ENCODE measurements at places on chromosomes 6 and 20.

DNA sequence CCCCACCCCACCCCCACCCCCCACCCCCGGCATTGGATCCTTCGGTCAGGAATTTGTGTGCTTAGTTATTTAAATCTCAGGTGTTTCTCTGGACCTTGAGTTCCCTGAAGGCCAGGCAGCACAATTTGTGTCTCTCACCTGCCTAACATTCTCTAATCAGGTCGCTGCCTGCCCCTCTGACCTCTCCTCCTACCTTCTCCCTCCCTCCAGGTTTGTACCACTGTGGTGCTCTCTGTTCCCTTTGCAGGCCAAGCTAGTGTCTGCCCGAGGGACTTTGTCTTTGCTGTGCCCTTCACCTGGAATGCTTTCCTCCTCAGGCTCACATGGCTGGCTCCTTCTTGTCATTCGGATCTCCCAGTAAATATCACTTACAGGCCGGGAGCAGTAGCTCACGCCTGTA, 131.4 kb upstream of the SLC2A12 start:
- DNase-seq: no peak

GRCh38 chr20:5863040-5863833, 87.1 kb downstream of the TRMT6 start:
- DNase-seq: no peak

DNA sequence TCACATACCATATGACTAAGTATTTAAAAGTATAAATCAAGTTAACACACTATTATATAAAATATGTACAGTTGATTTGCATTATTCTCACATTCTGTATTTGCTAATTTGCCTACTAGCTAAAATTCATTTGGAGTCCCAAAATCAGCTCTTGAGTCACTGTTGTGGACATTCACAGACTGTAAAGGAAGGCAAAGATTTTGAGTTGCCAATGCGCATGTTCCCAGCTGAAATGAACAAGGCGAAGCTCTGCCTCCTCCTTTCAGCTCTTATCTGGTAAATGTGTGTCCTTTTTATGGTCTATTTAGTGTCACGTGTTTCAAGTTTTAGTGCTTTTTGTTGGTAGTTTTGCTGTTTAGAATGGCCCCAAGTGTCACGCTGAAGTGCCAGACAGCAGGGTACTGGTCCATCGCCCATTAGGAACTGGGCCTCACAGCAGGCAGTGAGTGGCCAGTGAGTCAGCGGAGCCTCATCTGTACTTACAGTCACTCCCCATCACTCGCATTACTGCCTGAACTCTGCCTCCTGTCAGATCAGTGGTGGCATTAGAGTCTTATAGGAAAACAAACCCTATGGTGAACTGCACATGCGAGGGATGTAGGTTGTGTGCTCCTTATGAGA, 87.2 kb upstream of the ADTRP start:
- DNase-seq: no peak

DNA sequence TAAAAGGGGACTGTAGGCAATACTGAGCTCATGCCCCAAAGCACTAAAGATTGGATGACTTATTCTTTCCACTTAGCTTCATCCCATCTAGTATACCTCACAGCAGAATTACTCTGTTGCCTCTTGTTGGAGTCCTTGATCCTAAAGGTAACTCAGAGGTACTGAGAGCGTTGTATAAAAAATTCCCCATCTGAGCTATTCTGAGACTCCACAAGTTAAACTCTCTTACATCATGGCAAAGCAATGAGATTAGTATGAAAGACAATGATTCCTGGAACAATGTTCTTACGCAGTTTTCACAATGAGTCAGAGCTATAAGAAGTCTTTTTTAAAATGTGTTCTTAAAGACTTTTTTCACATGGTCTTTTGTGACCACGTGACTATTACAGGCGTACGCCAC, 370.1 kb downstream of the ADGRB3 start:
- DNase-seq: no peak

GRCh38 chr6:153101461-153101860, 29.6 kb downstream of the RGS17 start:
- no peak for DNase-seq

- no peak for DNase-seq
These were observed 3.6 kb downstream of the EEF1A2 start for GRCh38 chr20:63495167-63495720.

GRCh38 chr20:42370075-42370474, 751.9 kb upstream of the CHD6 start:
- no peak for DNase-seq

GRCh38 chr20:44720997-44721784, 6.0 kb downstream of the CCN5 start:
- no peak for DNase-seq

- DNase-seq: no peak
These were observed 8.4 kb upstream of the GUCA1B start for GRCh38 chr6:42203183-42203582.

GRCh38 chr6:151294561-151295101, 54.9 kb downstream of the AKAP12 start:
- no peak for DNase-seq

DNA sequence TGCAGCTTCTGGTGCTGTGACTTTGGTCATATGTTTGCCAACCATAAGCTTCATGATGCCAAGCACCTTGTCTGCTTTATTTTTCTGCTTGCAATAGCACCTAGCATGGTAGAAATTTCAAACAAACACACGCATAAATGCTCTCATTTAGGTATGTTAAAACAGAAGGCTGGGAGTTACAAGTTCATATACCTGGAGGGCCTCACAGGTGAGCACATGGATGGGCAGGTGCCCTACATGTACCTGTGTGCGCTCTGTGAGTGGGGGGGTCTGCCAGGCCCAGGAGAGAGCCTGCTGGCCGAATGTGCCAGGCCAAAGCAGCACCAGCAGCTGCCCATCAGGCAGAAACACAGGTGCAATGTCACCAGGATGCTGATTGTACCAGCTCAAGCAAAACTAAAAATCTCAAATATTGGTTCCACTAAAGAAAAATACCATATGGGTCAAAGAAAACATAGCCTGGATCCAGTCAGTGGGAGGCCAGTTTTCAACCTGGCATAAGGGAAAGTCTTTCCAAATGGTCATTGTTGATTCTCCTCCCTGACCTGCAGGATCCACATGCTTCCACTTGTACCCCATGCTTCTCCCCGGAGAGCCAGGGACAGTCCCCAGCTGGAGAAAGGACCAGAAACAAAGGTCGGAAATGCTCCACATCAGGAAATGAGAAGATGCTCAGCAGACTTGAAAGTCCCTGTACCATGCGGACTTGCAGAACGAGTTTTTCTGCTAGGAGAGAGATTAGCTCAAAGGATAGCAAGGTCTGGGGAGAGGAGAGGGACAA, 7.2 kb upstream of the PFDN4 start:
- no peak for DNase-seq

GRCh38 chr20:33488201-33488600, 1.7 kb upstream of the CBFA2T2 start:
- DNase-seq: no peak

DNA sequence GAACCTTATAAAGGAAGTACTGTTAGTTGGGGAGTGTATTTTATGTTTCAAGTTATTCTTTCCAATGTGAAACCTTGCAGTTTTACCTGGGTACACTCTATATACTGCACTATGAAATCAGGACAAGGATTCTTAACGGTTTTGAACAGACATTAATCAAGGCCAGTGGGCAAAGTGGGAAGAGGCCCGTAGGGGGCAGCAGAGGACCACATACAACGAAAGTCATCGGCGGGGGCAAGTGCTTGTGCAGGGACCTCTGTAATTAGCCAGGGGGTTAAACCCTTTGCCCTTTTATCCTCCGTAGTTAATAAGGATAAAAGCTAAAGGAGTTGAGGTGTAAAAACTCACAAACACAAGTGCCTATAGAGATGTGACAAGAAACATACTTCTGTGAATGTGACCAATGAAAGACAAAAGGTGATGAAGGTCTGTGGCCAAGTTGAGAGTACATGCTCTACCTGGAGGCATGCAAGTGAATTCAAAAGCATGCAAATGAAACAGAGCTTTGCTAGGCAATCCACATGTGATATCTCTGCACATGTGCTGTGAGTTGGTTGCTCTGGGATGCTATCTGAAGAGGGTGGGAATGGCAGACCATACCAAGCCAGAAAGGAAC, 392.7 kb upstream of the MAN1A1 start:
- peak; percentile 8 for DNase-seq

DNA sequence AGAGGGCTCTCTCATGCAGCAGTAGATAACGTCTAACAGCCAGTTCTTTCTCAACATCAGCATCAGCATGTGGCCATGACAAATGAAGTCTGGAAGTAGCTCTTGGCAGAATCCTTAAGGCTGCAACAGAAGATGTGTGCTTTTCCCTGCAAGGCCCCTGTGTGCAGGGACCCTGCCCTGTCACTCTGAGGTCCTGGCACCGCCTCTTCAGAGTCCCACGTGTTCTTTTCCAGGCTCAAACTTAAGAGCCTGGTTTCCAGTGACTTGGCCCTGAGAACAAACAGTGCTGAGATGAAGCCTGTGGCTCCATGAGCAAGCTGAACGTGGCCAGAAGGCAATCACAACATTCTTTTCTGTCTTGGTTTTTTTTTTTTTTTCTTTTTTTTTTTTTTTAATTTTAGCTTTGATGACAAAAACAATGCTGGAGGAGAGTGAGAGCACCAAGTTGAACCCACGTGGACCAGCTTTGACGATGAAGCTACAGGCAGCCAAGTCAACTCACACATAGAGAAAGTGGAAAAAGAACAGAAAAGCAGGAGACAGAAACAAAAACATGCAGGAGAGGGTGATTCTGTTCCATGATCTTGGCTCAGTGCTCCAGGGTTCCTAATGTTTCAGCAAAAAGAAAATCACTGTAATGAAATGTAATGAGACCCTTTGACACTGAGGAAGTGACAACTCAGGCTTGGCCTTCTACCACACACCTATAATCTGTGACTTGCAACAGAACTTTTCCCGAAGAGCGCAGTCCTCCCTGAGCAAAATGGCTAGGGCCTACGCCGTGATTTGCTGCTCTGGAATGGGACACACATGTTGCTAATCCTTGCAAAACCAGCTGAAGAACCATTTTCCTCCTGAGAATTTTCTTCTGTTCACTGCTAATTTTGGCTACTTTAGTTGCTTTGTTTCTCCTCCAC, 86.1 kb downstream of the FOXC1 start:
- no peak for DNase-seq

- DNase-seq: no peak
These were observed 33.1 kb downstream of the SCAF8 start for GRCh38 chr6:154766288-154766687.

GRCh38 chr20:47557218-47557617, 55.5 kb downstream of the NCOA3 start:
- no peak for DNase-seq

DNA sequence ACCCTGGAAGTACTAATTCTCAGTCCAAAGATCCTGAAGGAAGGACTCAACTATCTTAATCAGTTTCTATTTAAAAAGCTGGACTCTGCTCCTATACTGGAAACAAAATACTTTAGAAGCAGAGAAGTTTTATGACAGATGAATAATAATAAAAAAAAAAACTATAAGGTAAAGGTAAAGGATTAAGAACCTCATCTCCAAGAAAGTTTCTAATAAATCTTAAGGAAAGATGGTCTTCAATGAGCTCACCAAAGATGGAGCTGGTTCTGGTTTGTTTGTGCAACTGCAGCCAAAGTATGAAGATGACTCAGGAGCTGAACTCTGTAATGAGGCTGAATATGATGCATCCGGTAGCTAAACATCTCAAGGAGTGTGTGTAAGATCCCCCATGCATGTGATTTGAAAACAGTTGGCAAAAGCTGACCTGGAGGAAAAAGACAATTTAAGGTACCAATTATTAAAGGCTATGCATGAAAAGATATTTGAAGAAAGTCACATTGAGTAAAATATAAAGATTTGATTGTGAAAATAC, 25.2 kb downstream of the MED23 start:
- DNase-seq: no peak

DNA sequence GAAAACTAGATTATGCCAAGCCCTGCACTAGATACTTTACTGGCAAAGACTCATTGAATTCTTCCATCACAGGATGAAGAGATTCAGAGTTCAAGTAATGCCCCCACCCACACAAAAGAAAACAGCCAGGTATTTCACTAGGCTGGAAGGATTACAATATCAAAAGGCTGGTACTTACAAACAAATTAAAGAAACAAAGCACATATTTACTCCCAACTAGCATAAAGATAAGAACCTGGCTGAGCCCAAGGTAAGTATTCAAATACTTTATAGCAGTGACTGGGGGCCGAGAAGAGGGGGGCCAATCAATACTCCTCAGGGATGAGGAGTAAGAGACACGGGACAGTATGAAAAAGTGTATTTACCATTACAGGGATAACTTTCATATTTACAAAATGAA, 3.7 kb downstream of the ACOT8 start:
- no peak for DNase-seq

DNA sequence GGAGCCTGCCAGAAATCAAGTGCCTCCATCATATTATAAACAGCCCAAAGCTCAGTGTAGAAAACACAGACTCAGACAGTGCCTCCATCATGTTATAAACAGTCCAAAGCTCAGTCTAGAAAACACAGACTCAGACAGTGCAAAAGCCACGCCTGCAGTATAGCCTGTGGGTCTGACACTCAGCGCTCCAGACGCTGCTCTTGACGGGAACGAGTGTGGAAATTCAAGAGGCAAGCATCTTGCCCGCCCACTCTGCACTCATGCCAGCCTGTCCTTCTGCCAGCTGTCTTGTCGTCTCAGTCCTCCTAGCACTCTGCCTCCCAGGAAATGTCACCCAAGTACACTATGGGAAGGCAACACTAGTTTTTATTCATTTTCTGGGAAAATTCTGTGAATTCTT, 274.2 kb upstream of the CDH4 start:
- no peak for DNase-seq
